A172 (cell line): ENCODE measurements at places on chromosomes 12 and 14.

GRCh38 chr12:68122236-68122920 is 37.2 kb downstream of the IFNG start:
- DNase-seq = no peak

DNA sequence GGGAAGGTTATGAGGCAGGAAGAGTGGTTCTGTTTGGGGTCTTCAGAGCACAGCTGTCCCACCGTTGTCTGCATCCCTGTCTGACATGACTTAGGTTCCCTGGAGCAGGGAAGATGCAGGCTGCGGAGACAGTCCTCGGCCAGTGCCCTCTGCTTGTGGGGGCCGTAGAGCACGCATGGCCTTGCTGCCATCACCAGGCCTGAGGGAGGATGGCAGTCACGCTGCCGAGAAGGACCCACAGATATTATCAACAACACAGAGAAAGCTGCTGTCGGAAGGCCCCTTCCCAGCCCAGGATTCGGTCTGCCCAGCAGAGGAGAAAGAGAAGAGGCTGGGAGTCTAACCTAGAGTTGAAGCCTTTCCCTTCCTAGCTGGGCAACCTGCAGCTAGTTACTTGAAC is 35.0 kb downstream of the ERH start:
- DNase-seq = no peak

DNA sequence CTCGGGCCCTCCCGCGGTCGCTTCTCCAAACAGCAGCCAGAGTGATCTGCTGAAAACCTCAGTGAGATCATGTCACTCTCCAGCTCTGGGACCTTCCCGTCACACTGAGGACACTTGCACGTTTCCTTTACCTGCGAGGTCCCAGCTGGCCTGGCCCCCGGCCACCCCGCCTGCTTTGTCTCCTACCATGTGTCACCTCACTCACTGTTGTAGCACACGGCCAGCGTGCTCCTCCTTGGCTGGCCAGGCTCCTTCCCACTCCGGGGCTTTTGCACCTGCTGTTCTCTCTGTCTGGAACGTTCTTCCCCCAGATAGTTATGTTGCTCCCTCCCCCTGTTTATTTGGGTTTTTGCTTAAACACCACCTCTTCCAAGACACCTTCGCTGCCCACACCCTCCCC is 199.0 kb downstream of the TSPAN9 start:
- no peak for DNase-seq

- peak; percentile 14 for DNase-seq
Measured at GRCh38 chr12:76790564-76791552, 26.9 kb downstream of the ZDHHC17 start.

DNA sequence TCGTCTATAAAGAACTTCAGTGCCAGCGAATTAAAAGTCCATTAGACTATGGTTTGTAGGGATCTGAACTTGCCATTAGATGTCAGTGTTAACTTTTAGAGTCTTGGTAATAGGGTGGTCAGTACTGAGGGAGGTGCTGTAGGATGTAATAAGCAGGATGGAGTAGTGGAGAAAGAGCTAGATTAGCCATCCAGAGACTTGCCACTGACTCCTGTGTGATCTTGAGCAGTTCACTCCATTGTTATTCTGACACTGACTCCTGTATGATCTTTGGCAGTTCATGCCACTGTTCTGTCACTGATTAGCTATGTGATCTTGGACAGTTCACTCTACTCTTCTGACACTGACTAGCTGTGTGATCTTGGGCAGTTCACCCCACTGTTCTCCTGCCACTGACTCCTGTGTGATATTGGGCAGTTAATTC is 133.6 kb downstream of the TTLL5 start:
- DNase-seq = peak; percentile 11

GRCh38 chr12:114381177-114381576 is 24.8 kb downstream of the TBX5 start:
- DNase-seq = no peak

- no peak for DNase-seq
Measured at GRCh38 chr14:76274324-76274723, 101.6 kb upstream of the ESRRB start.

GRCh38 chr12:57000393-57000792 is 6.0 kb downstream of the ZBTB39 start:
- no peak for DNase-seq

GRCh38 chr12:41904041-41904440 is 240.6 kb downstream of the GXYLT1 start:
- DNase-seq = no peak

GRCh38 chr12:65879878-65880277 is 55.6 kb downstream of the HMGA2 start:
- peak; percentile 86 for DNase-seq

- DNase-seq = peak; percentile 38
Measured at GRCh38 chr14:63573581-63573980, 30.4 kb upstream of the PPP2R5E start.

DNA sequence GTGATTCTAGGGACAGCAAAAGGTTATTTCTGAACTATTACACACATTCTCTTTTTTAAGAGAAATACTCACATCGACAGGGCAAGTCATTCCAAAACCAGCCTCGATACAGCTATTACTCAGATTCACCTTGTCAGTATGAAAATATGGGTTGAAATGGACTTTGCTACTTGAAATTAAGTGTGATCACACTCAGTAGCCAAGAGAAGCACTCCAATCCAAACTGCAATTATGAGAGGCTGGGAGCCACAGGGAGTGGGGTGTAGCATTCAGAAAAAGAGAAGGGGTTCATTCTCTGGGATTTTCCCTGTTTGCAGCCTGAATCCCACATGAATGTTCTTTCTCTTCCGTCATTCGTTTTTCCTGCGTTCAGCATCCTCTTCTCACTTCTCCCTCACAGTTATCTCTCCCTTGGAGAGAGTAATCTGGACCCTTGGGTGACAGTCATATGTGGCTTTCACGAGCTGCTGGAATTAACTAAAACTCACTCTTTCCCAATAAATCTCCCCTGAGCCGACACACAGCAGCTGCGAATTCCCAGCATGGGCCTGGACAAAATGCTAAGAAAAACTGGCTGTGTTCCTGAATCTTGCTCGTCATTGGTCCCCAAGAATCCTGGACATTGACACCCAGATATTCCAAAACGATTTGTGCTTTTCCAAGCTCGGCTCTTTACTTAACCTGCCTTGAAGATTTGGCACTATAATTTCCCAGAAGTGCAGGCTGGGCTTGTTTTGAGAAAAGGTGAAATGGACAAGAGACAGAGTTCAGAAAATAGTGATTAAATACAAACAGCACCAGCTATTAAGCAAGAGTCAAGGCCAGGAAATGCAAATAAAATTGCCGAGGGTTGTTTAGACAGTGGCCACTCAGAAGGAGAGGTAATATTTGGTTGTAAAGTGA is 199.5 kb upstream of the PLEKHG7 start:
- no peak for DNase-seq

GRCh38 chr14:78576437-78577166 is 406.4 kb downstream of the NRXN3 start:
- no peak for DNase-seq

- DNase-seq = no peak
Measured at GRCh38 chr14:96783043-96783914, 13.9 kb upstream of the VRK1 start.

DNA sequence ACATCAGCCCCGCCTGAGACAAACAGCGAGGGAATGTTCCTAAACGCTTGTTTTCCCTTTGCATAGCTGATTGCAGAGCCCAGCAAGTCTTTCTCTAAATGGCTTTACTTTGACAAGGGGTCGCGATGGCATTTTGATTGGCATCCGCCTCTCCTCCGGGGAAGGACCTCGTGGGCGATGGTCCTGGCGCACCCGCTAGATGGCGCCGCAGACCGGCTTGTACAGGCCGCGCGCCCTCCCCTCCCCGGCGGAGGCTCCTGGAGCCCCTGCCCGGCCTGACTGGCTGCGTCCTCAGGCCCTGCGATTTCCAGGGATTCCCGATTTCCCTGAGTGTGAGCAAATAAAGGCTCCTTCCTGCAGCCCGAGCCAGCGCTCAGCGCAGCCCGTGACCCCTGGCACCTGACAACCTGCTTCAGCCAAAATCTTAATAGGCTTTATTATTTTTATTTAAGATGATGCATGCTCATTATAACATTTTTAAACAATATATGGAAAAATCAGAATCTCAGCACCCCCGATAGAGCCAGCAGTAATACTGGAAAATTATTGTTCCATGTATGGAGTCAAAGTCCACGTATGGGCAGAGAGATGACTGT is 468.3 kb downstream of the AACS start:
- DNase-seq = peak; percentile 2

DNA sequence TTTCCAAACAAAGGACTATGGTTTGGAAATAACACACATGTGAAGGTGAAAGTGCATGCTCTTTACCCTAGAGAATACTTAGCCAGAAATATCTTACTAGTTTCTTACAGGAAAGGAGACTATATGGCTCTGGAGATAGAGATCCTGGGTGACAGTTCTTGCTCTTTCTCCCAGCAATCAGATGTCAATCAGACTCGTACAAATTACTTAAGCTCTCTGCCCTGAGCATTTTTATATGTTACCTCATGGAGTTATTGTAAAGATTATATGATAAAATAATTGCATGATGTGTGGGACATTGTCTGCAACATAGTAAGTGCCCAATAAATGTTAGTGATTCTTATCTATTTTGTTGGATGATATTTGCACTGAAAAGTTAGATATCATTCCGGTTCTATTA is 76.8 kb downstream of the FAR2 start:
- no peak for DNase-seq

DNA sequence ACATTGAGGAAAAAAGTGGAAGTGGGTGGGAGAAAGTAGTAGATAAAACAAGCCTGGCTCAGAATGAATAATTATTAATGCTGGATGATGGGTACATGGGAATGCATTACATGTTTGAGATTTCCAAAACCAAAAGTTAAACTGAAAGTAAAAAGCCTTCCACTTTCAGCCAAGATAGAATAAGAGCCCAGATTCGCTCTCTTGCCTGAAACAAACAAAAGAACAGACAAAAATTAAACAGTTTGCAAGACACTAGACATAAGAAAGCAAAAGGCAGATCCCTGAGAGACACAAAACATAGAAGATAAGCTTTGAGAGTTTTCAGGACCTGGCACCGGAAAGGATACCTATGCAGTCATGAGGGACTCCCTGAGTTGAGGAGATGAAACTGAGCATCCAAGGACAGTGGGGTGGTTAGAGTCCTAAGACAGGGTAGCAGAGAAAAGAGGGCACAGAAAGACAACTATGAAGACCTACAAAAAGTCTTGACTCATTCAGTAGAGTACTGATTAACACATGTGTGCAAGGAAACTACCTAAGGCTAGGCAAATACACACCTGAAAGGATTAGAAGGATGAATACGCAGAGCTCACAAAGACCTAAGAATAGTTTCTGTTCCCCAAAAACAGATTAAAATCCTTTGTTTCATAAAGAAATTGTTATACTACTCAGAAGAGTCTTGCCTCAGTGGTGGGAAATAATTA is 54.1 kb downstream of the CEP83 start:
- no peak for DNase-seq

DNA sequence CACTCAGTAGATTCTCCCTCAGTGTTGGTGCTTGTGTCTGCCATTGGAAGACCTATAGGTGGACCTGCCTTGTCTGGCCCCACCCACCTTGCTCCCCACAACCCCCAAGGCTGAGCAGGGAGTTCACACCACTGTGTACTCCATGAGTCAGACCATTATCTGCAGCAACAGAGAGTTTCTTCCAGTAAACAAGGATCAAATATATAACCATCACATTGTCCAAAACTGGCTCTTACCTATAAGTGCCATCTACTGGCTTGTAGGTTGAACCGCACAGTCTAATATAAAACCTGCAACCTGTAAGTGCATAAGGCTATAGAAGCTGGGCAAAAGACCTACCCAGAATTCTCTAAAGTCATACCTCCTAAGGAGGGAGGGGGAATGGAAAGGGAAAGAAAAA is 7.9 kb downstream of the TAS2R13 start:
- no peak for DNase-seq

DNA sequence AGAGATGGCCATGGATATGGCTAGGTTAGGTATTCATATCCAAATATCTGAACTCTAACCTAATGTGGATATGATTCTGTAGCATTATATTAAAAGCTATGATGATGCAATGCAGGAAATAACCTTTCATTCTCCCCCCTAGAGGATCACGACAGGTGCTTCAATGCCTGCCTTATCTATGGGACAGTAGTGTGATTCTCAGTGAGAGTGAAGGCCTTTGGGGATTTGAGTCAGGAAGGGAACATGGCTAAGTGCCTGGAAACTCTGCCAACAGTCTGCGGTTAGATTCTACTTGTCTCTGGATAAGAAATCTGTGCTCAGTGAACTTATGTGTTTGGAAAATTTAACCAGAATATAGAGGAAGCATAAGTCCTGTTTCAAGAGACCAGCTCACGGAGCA is 81.8 kb downstream of the SLC38A1 start:
- peak; percentile 30 for DNase-seq

DNA sequence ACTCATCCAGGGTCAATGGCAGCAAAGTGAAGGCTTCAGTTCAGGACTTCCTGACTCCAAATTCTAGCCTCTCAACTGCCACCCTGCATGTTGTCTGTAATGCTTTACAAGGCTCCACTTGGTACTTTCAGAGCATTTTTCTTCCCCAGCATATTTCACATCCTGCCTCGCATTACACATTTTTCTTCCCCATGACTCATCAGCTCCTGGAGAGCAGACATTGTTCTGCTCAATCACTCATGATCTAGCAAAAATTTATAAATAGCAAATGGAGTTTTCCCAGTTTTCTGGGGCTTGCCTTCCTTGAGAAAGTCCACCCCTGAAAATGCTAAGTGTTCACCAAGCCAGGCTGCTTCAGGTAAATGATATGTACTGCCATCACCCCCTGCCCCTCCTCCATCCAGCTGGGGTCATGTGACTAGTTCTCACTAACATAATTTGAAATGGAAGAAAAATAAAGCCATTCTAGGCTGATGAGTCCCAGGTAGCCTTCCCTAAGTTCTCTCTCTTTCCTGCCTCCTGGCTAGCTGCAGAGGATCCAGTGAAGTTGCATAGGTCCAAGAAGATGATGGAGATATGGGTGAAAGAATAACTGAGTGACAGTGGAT is 69.4 kb downstream of the ARMH4 start:
- peak; percentile 79 for DNase-seq

GRCh38 chr14:98725191-98725590 is 546.8 kb downstream of the BCL11B start:
- DNase-seq = no peak

DNA sequence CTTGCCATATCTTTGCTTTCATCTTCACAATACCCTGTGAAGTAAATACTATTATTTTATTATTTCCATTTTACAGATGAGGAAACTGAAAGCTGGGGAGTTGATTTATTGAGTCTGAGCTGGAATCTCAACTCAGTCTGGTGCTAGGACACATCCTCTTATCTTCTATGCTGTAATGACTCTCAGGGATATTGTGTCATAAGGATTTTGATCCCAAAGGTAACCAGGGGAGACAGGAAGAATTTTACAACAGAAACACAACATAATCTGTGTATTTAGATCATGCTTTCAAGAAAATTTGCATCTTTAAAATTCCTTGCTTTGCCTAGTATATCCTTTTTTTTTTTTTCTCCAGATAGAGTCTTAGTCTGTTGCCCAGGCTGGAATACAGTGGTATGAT is 123.3 kb upstream of the BTG1 start:
- DNase-seq = no peak
